Stimulated activated CD8-positive, alpha-beta memory T cell treated with anti-CD3 and anti-CD28 coated beads, Interleukin-4, amount 100 ng/mL, for 24 hours (primary cell): ENCODE measurements at places on chromosomes 12 and 14.
A peak's percentile ranks its signal among the peaks of the same experiment; 100 is the strongest.

DNA sequence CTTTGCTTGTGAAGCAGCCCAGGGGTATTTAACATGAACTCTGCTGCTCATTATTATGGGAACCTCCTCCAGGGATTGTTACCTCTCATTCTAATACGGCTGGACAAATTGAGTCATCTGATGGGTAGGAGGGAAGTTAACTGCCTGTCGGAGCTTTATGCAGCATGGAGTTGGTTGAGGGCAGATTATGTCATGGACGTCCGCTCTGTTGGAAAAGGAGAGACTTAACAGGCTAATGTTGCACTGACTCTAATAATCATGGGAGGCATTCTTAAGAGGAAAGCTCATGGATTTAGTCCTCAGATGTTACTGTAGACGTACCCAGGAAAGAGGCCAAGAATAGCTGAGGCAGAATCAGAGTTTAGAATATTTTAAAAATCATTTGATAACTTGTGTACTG is 9.9 kb downstream of the POP5 start:
- DNase-seq: no peak

DNA sequence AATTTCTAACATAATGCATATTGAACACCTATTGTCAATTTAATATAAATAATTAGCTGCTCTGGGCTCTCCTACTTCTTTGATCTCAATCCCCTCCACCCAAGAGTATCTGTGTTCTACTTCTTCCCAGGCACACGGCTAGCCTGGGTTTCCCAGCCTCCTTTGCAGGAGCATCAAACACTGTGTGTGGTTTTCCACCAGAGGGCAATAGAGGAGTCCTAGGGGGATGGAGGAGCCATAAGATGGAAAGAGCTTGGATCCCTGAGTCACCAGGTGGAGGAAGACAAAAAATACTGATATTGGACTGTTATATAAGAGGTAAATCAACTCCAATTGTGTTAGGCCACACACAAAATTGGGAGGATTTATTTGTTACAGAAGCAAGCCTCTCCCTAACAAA is 333.7 kb downstream of the GLT1D1 start:
- no peak for DNase-seq

DNA sequence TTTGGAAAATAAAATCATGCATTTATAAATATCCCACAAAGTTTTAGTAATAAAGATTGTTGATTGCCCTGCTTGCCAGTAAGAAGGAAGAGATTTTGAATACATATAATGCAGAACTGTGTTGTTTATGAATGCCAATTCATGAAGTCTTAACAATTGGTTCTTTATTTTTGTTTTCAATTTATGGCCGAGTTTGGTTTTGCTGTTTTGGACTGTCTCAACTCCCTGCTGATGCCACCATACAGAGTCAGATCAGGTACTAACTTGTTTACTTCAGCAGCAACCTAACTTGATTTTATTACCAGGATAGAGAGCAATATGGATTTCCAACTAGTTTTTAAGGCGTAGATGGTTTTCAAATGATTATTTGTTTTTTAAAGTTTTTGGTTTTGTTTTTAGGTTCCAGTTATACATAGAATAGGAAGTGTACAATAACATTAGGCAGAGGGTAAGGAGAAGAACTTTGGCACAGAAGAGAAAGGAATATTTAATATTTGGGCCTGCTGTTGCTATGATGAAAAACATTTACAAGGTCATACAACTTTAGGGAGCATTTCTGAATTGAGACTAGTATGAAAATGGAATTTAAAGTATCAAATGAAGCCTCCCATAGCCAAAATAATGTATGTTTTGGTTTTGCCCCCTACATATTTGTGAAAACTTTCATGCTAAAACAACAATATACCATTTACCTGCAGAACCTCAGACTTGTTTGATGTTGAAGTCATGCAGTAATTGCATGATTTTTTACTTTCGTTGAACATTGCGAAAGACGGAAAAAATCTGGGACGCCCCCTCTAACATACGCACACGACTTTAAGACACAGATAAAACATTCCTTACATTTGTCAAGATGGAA is 904 bp upstream of the FAM177A1 start:
- no peak for DNase-seq

GRCh38 chr12:106118-106591 is 39.6 kb downstream of the IQSEC3 start:
- DNase-seq: no peak

DNA sequence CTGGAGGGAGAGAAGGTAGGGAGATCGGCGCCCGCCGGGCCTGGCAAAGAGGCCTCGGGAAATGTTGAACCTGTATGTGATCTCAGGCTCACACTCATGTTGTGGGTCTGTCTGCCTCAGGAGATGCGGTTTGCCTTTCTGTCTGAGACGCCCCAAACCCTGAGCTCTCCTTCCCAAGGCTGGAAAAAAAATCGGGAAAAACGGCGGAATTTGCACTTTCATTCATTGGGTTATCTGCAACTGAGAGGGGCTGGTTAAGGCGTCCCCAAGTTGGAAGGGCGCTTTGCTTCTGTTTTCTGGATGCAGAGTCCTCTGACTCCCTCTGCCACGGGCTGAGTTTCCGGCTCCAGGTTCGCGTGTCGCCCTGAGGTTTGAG is 5.0 kb upstream of the HOXC9 start:
- no peak for DNase-seq

- DNase-seq: no peak
Measured at GRCh38 chr12:103966736-103967135, 1.1 kb downstream of the TDG start.

DNA sequence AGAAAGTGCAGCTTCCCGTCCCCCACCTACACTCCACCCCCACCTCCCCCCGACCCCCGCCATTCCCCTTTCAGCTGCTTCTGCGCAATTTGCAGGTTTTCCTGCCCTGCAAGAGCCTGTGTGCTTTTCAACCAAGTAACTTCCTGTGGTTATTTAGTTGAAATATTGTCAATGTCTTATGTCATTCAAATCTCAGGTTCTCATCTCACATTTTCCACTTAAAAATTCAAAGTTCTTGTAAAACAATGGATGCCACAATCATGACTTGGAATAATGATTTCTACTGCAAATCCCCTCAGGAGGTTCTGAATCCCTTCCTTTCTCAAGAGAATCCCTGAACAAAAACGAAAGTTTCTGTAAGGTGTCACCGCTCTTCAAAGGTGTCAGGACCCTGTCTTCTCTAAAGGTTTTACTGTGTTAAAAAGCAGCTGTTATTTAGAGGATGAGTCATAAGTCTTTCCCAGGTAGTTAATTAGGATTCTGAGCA is 31.6 kb downstream of the WBP11 start:
- DNase-seq: peak; percentile 17

GRCh38 chr14:74501135-74501614 is 7.6 kb downstream of the ISCA2 start:
- no peak for DNase-seq

GRCh38 chr12:100858656-100859055 is 64.1 kb downstream of the ANO4 start:
- no peak for DNase-seq

GRCh38 chr14:74637178-74637550 is 25.1 kb upstream of the LTBP2 start:
- DNase-seq: no peak

DNA sequence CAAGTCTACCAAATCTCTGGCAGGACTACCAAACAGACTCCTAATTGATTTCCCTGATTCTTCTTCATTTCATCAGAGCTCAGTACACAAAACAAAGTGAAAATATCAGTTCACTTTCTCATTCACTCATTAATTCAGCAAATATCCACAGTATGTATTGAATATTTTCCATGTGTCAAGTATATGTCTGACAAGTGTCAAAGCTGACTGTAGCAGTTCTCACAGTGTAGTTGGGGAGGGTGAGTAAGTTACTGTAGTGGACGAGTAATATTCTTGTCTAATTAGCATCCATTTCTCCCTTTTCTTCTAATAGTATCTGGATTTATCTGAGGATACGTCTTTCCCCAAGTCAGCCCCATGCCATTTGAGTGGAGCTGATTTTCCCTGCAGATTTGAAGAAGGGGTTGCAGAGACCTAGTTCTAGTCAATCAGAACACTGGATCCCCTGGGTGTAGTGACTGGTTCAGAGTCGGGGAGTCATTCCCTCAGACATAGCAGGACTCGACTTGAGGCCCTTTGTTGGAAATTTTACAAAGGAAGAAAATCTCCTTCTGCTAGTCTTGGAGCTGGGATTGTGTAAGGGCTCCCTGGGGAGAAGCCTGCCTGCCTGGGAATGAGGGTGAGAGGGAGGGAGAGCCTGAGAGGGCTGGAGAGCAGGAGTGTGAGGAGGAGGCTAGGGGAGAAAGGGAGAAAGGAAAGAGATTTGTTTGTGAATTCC is 51.4 kb downstream of the GRIP1 start:
- no peak for DNase-seq
